ENCODE measurements at places on chromosomes 7 and 10.

- DNase-seq = peak; percentile 5
Measured at GRCh38 chr10:72175149-72175548, 40.7 kb upstream of the ANAPC16 start.

GRCh38 chr7:69502358-69502757, 95.9 kb upstream of the AUTS2 start:
- DNase-seq = no peak

DNA sequence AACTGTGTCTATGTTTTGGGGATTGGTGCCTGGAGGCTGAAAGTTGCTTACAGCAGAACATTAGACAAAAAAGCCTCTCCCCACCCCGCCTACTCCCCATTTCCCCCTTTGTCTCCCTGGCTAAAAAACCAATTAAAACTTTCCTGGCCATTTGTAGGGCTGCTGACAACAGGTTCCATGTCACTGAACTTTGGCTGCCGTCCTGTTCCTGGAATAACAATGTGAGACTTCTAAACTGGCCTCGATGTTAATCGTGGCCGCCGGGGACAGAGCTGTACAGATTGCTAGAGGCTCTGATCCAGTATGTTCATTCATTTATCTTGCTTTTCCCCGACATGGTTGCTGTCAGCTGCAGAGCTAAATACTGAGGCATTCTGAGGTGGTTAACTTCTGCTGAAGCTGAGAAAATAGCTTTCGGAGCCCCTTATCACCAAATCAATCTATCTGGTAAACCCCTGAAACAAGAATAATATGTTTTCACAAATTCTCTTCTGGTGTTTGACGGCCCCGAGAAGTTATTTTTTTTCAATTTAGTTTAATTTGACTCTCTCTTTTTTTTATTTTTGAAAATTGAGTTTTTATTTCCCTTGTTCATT, 271.6 kb downstream of the GFRA1 start:
- no peak for DNase-seq

- no peak for DNase-seq
Measured at GRCh38 chr10:69636626-69637605, 6.9 kb downstream of the FAM241B start.

- DNase-seq = no peak
Measured at GRCh38 chr10:26858707-26859034, 2.1 kb downstream of the ABI1 start.

DNA sequence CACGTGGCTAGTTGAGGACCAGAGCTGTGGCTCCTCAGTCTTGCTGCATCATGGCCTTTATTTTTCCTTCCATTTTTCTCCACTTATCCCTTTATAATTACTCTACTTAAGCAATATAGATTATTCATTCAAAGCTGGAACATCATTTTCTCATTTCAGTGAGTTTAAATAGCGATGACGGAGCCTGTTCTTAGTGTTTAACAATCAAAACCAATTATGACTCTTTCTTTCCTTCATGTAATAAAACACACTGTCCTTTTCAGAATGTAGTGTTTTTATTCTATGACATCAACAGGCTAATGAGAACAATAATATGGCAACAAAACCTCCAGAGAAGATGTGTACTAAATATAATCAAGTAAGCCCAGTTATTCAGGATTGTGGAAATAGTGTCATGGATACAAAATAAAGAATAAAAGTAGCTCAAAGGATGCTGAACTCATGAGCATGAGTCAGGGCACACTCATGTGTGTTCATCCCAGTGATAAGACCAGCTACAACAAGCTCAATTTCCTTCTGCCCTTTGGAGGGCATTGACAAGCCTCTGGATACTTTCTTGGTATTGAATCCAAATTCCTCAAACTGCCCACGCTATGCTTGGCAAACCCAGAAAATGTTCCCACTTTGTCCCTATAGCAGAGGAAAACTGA, 188.4 kb downstream of the CYP26A1 start:
- peak; percentile 50 for DNase-seq

- no peak for DNase-seq
Measured at GRCh38 chr10:43190775-43191174, 52.5 kb downstream of the CSGALNACT2 start.

DNA sequence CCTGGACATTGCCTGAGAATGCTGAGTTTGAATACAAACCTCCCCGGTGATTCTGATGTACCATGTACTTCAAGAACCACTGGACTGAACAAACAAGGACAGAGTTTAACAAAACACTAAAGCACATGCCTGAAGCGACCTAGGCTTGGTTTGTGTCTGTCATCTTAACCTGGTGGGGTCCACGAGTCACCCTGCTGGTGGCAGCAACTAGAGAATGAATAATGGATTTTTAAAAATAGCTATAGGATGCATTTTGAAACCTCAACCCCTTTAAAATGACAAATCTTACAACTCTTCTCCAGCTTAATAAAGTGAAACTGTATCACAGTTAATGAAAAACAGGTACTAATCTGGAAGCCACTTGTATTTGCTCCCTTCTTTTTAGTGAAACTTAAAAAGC, 25.2 kb downstream of the CDHR3 start:
- no peak for DNase-seq

DNA sequence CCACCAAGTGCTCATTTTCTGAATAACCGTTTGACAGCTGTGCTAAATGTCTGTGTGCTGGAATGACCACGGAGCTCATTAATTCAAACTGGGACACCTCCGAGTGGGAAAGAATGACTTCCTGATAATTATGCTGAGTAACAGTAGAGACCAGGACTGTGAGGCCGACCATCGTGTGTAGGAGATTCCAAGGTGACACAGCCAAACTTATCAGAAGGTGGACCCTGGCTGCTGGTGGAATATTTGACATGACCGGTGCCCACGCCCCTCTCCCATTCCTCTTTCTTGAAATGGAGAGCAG, 400.0 kb downstream of the PTPRN2 start:
- no peak for DNase-seq

- DNase-seq = peak; percentile 55
Measured at GRCh38 chr7:95527033-95527775, 41.5 kb downstream of the ASB4 start.

GRCh38 chr7:51223505-51223904, 93.1 kb downstream of the COBL start:
- DNase-seq = no peak

Measured in kidney glomerular epithelial cell (primary cell).